ENCODE measurements at places on chromosomes 11 and 22.

DNA sequence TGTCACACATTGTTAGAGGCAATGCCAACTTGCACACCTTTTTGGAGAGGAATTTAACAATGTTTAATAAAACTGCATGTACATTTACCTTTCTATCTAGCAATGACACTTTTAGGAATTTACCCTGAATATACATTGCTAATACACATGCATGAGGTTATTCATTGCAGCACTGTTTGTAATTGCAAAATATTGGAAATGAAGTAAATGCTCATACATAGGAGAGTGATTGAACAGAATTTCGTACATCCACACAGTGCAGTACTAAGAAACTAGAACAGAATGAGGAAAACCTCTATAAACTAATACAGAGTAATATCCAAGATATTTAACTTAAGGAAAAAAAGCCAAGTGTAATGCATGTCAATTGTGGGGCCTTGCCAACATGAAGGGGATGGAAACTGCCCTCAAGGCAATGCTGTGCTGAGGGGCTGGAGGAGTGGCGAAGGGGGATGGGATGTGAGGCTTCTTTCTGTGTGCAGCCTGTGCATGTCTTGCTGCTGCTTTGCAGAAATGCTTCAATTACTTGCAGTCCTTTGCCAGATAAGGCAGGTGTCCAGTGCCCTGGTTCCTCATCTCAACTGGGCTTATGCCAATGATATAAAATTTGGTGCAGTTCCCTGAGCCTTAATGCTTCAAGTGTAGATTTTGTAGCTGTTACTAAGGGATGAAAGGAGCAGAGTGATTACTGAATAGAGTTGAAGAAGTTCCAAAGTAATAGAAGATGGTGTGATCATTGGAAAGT, 96.1 kb downstream of the GRIA4 start:
- no peak for DNase-seq

- no peak for DNase-seq
Measured at GRCh38 chr11:62539238-62539925, 7.2 kb downstream of the AHNAK start.

DNA sequence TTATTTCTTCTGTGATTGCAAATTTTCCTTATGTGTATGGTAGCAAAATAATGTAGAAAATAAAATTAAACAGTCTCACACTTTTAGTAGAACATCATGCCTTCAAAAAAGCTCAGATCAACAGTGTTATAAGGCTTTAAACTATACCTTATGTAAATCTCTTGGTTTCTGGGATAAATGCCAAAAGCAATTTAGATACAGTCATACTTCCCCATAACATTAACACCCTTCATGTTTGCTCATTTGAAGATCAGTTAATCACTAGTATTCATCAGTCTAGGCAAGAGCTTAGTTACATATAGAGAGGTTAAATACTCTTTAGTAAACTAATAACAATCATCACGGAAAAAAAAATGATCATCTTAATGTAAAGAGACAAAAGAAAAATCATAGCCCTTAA, 421.8 kb upstream of the ANO3 start:
- no peak for DNase-seq

GRCh38 chr22:48493733-48494132, 1333.9 kb downstream of the BRD1 start:
- no peak for DNase-seq

GRCh38 chr11:73982595-73982989, at the start of gene UCP2:
TSS of gene UCP2 (minus strand) at chr11:73982843. CDS start at chr11:73978378, 4,465 bp downstream.
- DNase-seq: no peak

DNA sequence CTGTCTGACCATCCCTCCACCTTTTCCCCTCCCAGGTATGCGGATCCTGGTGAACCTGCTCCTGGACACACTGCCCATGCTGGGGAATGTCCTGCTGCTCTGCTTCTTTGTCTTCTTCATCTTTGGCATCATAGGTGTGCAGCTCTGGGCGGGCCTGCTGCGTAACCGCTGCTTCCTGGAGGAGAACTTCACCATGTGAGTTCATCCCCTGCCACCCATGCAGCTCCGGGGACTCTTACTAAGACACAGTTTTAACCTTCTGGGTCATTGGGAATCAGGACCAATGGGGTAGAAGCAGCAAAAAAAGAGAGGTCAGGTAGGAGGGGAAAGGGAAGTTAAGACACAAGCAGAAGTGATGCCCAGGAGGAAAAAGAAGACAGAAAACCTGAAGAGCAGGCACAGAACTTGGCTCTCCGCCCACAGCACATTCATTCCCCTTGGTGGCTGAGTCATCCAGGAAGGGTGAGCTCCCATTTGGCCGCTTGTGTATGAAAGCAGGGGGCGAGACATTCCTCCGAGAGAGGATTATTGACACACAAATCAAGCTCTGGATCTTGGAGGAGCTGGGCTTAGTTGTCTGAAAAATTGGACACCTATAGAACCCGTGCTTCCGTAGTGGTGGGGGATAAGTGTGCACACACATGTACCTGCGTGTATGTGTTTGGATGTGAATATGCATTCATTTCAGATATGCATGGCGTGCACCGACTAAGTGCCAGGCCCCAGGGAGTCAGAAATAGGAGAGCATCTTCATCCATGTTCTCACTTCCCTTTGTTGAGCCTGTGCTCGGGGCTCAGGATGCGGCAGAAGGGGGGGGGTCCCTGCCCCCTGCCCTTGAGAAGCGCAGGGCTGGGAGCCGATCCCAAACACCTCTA, 64.2 kb downstream of the CACNA1I start:
- peak; percentile 12 for DNase-seq

- no peak for DNase-seq
Measured at GRCh38 chr11:117427356-117427874, 99.8 kb downstream of the CEP164 start.

GRCh38 chr22:33544707-33545106, 375.6 kb downstream of the LARGE1 start:
- DNase-seq: no peak

- DNase-seq: peak; percentile 94
Measured at GRCh38 chr11:13114566-13115379, 105.7 kb downstream of the RASSF10 start.

GRCh38 chr11:75141166-75141565, 9.7 kb upstream of the SLCO2B1 start:
- DNase-seq: no peak

DNA sequence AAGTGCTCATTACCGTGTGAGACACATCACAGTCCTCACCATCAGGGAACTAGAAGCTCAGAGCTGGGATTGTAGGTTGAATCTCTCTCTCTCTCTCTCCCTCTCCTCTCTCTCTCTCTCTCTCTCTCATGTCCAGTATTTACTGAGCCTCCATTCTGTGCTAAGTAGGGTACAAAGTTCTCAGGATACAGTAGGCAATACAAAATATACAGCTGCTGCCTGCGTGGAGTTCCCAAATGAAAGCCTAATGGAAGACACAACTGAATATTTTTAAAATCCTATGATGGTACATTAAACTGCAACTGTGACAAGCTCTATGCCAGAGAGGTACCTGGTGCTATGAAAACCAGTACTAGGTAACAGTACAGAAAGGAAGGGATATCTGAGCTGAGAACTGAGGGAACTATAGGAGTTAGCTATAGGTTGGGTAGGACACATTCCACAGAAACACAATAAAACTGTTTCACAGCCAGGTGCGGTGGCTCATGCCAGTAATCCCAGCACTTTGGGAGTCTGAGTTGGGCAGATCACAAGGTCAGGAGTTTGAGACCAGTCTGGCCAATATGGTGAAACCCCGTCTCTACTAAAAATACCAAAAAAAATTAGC, 9.6 kb upstream of the PRG2 start:
- DNase-seq: peak; percentile 81

DNA sequence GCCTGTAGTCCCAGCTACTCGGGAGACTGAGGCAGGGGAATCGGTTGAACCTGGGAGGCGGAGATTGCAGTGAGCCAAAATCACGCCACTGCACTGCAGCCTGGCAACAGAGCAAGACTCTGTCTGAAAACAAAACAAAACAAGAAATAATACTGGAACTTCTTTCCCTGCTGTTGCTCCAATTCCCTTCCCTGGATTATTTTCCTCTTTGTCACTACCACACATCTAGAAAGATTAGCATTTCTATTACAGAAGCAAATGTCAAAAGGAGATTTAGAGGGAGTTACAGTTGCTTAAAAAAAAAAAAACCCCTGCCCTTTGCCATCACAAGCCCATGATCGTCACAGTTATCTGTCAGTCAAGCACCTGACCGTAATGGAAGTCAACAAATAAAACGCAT, 17.7 kb upstream of the SCGB1D1 start:
- no peak for DNase-seq

GRCh38 chr11:17651061-17651460, 68.3 kb upstream of the MYOD1 start:
- no peak for DNase-seq

DNA sequence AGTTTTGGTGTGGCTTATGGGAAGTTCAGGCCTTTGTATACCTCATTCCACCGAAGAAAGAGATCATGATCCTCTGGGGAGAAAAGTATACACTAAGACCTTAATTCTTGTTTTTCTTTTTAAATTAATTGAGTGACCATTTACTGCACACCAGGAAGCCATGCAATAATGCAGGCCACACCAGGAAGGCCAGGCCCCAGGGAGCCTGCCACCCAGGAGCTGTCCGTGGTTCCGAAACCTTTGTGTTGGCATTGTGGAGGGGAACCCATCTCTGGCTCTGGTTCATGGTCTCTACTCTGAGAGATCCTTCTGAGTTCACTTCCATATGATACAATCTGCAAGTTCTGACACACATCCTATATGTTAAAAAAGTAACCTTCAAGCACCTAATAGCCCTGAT, 291.8 kb downstream of the MIAT start:
- DNase-seq: no peak

GRCh38 chr11:75576499-75576918, 14.5 kb downstream of the SERPINH1 start:
- no peak for DNase-seq

- DNase-seq: no peak
Measured at GRCh38 chr11:32328392-32328791, 106.9 kb downstream of the WT1 start.

- no peak for DNase-seq
Measured at GRCh38 chr11:58796333-58796732, 48.2 kb downstream of the GLYATL2 start.

DNA sequence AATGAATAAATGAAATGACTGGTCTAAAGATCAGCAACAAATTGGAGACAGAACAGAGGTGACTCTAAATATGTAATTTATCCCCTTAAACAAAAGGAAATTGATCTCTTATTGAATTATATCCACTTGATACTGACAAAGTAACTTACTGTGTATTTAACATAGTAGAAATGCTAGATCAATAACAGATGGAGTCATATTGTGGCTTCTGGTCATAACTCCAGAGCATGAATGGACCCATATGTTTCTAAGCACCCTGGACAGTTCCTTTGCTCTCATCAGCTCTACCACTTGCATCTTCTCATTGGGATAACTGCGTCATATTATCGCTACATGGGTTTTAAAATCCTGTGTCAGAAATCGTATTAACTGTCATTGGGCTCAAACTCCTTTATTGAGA, 222.3 kb downstream of the ETS1 start:
- peak; percentile 12 for DNase-seq

GRCh38 chr11:124863826-124864165, 1.4 kb upstream of the ROBO3 start:
- no peak for DNase-seq

DNA sequence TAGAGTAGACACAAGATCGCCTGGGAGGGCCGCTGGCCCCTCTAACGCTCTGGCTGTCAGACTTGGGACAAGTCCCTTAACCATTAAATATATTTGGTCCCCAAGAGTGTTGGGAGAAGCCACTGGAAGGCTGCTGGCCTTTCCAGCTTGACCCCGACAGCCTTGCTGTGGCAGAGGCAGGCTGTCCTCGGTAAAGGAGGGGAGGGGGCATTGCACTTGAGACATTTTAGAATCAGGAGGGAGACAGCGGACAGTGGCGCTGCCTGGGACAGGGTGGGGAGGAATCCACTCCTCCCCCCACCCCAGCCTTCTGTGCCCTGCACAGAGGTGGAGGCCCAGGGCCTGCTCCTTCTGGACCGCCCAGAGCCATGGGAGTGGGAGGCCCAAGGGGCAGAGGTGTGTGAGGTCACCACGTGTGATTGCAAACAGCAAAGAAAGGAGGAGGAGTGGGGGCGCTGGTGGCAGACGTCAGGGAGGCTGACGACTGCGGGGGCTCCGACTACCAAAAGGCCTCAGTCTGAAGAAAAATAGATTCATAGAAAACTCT, 28.9 kb downstream of the APOL1 start:
- no peak for DNase-seq

- DNase-seq: peak; percentile 48
Measured at GRCh38 chr11:118996926-118997626, 862 bp upstream of the CENATAC start.

DNA sequence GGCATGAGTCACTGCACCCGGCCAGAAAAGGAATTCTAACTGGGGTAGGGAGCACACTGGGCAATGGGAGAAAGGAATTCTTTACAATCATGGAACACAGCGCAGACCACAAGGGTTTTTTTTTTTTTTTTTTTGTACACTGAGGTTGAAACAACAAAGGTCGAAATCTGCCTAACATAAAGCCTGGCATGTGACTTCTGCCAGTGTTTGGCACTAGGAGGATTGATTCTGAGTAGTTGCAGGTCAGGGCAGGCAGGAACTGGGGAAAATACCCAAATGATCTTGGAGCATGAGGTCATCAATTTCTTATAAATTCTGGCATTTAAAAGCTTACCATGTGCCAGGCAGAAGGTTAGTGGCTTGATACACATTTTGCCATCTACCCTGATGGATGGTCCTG, 202.0 kb upstream of the SNX19 start:
- no peak for DNase-seq

DNA sequence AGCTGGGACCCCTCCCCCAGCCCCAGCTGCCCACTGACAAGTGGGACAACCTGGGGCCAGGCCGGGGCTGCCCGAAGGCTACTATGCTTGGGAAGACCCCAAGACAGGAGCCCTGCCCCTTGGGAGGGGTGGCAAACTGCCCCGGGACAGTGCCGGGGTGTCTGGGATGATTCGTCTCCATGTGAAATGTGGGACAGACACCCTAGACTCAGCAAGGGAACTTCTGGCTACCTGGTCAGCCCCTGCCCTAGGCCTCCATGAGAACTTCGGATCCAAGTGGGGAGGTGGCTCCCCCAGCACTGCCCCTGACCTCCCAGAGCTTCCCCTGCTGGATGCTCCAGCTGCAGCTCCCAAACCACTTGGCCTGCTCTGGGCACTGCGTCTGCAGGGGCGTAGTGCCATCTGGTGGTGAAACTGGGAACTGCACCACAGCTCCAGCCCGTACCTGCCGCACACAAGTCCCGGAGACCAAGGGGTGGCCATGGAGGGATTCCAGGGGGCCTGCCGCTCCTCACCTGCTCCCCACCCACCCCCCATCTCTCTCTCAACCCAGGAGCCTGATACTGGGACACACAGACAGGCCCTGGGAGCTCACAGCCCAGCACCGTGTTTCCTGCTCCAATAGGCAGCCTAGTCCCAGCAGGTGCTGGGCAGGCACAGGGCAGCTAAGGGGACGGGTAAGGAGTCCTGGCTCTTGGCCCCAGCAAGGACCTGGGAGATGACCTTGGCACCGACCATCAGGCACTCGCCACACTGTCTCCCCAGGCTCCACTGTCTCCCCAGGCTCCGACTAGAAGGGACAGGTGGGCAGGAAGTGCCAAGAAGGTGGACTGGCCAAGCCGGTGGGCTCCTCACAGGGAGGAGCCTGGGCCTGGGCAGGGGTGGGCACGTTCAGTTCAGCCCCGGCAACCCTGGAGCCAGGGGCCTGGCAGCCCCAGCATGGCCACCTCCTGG, 194.1 kb downstream of the IGLL1 start:
- peak; percentile 59 for DNase-seq
